Kidney epithelial cell (primary cell): ENCODE measurements at places on chromosomes 1 and 21.

- no peak for DNase-seq
These were observed 12.7 kb downstream of the C1QB start for GRCh38 chr1:22665752-22666151.

- no peak for DNase-seq
These were observed 3.2 kb downstream of the RCAN3 start for GRCh38 chr1:24505816-24506215.

- no peak for DNase-seq
These were observed 62.1 kb downstream of the TP53BP2 start for GRCh38 chr1:223783676-223784075.

GRCh38 chr1:25560788-25561187 lies 17.4 kb downstream of the LDLRAP1 start:
- no peak for DNase-seq

- DNase-seq, result no peak
These were observed 184.9 kb downstream of the ZC3H11B start for GRCh38 chr1:219427989-219428388.

GRCh38 chr1:247435759-247436147 lies 19.8 kb downstream of the NLRP3 start:
- DNase-seq, result no peak

- no peak for DNase-seq
These were observed 46.1 kb upstream of the KAZN start for GRCh38 chr1:14552246-14552965.

DNA sequence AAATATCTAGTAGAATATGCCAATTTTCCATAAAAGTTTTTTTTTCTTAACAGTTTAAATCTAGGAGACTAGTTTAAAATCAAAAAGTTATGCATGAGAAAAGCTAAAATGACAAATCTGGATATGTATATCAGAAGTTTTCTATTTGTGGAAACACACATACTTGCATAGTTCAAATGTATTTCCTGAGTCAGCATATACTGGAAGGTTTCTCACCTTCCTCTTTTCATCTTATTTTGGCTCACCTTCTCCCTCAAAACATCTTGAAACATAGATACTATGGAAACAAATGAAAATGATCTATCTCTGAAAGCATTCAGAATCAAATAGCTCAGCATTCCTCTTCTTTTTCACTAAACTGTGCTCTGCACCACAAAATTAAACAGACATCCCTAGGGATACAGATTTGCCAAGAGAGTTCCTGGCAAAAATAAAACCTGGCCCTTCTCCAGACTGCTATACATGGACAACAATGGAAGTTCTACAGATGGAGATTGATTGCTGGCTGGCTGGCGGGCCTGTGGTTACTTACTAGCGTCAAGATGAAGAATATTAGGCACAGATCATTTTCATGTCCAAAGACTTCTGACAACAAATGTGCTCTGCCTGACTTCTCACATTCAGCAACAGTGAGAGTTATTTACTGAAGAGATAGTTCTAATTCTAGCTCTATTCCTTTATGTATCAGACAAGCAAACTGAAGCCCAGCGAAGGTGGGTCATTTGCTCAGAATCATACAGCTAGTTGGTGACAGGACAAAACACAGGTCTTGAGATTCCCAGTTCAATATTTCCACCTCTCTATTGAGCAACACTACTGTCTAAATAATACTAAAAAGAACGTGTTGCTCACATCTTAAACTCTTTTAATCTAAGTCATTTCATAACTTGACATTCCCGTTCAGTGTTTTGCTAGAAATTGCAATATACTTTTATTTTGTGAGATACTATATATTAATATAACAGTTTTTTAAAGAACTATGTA lies 26.6 kb downstream of the DIPK1A start:
- no peak for DNase-seq

GRCh38 chr1:175763797-175764196 lies 20.4 kb upstream of the TNR start:
- no peak for DNase-seq

- no peak for DNase-seq
These were observed 122.7 kb downstream of the PSMG1 start for GRCh38 chr21:39060485-39061083.

DNA sequence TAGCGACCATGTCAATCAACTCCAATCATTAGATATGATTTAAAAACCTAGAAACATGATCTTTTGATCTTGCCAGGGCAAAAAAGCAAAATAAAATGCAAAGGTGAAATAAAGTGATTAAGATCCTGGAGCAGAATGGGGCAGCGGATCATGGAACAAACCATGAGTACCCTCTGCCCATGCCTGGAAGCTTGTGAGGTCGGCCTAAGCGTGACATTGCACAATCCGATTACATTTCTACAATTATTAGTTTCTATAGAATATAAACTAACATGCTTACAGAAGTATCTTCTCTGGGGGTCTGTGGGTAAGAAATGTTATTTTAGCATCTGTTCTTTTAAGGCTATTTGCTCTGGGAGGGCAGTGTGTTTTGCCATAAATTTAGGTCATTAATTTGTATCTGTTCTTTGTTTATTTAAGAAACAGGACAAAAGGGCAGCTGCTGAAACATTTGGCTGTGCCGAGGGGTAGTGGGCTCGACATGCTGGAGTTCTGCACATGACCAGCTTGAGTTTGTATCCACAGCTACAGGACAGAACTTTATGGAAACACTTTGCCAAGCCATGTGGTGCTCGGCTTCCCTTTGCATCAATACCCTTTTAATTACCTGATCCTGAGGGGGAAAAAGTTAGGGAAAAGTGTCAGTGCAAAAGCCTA lies 55.9 kb downstream of the ZBTB18 start:
- DNase-seq, result no peak

GRCh38 chr1:27102707-27103468 lies 52.0 kb downstream of the SLC9A1 start:
- DNase-seq, result no peak

DNA sequence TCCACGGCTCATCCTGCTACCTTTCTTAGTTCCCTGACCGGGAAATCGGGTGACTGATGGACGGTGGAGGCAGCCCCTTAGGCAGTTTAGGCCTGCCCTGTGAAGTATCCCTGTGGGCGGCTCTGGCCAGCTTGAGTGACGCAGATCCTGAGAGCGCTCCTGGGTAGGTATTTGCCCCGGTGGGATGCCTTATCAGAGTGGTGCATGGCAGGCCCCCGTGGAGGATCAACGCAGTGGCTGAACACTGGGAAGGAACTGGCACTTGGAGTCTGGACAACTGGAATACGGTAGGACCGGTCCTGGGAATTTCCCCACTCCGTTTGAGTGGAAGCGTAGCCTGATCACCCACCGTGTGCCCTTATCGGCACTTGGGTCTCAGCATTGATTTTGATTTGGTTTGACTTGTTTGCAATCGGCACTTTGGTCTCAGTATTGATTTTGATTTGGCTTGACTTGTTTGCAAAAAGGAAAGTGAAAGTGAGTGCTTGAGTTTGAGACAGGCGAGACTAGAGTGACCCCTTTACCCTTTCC lies 15.2 kb downstream of the PLA2G2F start:
- DNase-seq, result no peak

- no peak for DNase-seq
These were observed 82.2 kb upstream of the BCAR3 start for GRCh38 chr1:93763704-93764365.

DNA sequence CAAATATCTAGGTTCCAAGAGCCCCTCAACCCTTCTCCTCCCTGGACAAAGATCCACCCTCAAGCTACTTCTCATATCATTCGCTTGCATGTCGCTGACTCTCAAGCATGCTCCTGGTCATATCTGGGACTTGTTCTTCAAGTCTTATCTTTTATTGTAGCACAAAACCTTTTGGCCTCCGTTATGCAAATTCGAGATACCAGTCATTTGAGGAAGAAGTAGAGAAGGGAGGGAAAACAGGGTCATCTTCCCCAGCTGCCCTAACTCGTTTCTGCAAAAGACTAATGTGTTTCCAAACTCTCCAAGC lies 63.8 kb upstream of the ETS2 start:
- no peak for DNase-seq

GRCh38 chr1:17176306-17177061 lies 28.4 kb upstream of the PADI1 start:
- DNase-seq, result no peak

- no peak for DNase-seq
These were observed 30.6 kb downstream of the MORN1 start for GRCh38 chr1:2360588-2361364.

DNA sequence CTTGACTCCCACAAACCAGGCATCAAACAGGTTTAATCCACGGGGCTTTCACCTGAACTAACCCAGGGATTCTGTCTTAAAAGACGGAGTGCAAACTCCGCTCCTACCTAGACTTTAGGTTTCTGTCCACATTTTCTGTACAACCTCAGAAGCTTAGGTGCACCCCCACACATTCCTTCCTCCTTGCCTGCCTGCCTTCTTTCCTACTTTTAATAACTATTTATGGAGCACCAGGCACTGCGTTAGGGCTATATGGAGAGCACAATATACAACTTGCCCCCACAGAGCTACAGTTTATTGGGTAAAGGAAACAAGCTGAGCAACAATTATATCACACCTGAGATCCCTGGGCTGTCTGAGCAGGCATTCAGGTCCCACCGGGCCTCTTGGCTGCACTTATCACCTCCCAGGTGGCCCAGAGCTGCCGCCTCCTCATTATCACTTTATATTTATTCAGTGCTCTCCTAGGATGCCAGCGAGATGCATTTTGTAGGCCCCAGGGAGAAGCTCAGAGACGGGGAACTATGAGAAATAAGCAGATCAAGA lies 64.1 kb downstream of the DNTTIP2 start:
- DNase-seq, result no peak

- DNase-seq, result no peak
These were observed 178.6 kb downstream of the BACH1 start for GRCh38 chr21:29477347-29477746.

- DNase-seq, result no peak
These were observed 169.2 kb downstream of the APP start for GRCh38 chr21:26001356-26001755.

GRCh38 chr1:58529284-58529683 lies 17.2 kb downstream of the OMA1 start:
- DNase-seq, result no peak

DNA sequence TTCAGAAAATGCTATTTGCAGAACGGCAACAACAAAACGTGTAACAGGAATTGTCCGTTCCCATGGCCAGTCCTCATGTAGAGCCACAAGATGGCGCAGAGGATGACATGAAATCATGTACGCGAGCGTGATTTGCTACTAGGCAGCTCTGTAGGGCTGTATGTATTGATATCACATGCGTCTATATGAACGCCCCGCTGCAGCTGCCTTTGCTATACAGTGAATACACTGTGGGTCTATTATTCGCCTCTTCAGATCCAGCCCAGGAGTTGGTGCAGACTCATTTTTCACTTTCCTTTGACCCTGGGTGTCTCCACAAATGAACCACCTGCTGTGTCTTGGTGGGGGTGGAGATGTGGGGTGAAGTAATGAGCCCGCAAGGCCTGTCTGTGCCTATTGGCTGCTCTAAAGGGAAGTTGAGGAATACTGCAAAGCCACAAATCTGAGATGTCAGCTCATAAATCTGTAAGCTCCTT lies 361.5 kb downstream of the KIF26B start:
- no peak for DNase-seq
